ENCODE measurements at places on chromosomes 4 and X.

DNA sequence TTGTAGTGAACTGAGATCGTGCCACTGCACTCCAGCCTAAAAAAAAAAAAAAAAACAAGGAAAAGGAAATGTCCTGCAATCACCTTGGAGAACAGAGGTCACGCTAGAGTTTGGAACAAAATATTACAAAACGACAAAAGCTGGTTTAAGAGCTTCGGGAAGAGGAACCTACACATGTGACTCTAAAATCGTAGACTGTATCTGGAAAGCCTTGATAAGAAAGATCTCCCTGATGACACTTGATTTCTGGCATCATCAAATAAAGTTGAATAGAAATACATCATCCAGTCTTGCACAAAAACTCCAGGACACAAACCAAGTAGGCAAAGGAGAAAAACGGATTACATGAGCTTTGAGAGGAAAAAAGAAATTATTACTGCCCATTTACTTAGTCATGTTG lies 31.1 kb upstream of the DOCK11 start:
- H3K36me3 ChIP-seq, result no peaks in the 10 kb centered on the region
- H3K4me3 ChIP-seq, result no peak overlapping the region
- no peak for DNase-seq
- H3K4me1 ChIP-seq, result peaks cover 4% of the 10 kb centered on the region
- no peaks in the 10 kb centered on the region for H3K27me3 ChIP-seq

GRCh38 chr4:46984781-46985180 lies 8.6 kb downstream of the GABRA4 start:
- H3K4me3 ChIP-seq, result no peak overlapping the region
- H3K4me1 ChIP-seq, result no peaks in the 10 kb centered on the region

- H3K4me1 ChIP-seq, result peaks cover 11% of the 10 kb centered on the region
- H3K4me3 ChIP-seq, result peak overlapping the region; percentile 51
- no peaks in the 10 kb centered on the region for H3K36me3 ChIP-seq
- no peak overlapping the region for H3K27ac ChIP-seq
- DNase-seq, result no peak
Measured at GRCh38 chr4:46992338-46992737, 1.0 kb downstream of the GABRA4 start.

- DNase-seq, result no peak
- peaks cover 6% of the 10 kb centered on the region for H3K27me3 ChIP-seq
- H3K27ac ChIP-seq, result no peak overlapping the region
- H3K4me1 ChIP-seq, result no peaks in the 10 kb centered on the region
Measured at GRCh38 chr4:57426779-57427395, 316.7 kb upstream of the IGFBP7 start.

DNA sequence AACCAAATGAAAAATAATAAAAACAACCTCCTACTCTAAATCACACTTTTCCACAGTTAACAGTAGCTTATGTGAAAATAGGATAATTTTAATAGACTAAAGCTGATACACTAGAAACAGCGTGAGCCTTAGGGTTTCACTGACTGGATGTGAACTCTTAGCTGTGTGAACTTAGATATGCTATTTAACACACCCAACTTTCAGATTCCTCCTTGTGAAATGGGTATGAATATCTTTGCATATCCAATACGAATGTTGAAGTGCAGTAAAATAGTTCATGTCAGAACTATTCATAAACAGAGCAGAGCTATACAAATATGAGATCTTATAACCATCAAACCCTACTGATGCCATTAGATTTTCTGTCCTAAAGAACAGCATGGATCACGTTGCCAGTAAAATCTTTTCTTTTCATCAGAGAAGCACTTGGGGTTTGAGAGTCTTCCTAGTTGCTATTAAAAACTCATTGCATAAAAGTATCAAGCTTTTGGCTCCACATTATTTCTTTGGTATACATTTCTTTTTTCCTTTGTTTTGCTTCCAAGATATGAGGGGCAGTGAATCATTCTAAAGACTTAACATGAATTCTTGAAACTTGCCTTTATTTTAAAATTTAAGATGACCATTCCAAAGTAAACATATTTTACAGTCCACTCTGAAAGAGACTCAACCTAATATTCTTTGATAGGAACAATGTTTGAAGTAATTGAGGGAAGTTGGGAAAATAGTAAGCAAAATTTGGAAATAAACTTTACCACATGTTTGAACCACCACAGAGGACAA lies 102.4 kb downstream of the CPE start:
- no peak overlapping the region for H3K4me3 ChIP-seq
- DNase-seq, result no peak
- H3K36me3 ChIP-seq, result no peaks in the 10 kb centered on the region
- peaks cover 8% of the 10 kb centered on the region for H3K27me3 ChIP-seq
- no peak overlapping the region for H3K27ac ChIP-seq

DNA sequence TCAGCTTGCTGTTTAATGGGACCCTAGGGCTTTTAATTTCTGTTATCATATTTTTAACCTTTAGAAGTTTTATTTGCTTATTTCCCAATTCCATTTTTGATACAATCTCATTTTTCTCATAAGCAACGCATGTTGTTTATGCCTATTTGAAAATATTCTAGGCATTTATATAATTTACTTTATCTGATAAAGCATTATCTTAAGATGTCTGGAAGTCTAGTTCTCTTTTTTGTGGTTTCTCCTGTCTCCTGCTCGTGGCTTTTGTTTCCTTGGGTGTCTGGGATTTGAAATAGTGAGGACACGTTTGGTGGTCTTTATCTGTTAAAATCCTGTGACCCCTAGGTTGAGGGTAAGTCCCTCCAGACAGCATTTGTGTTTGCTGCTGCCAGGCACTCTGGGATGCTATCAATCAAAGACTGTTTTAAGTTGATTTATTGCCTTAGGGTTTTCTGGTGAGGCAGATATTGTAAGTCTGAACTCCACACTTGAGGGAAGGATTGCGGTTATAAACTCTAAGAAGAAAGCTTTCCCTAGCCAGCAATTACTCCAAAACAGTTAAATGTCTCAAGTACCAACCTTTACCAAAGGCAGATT lies 208.0 kb downstream of the PRDM5 start:
- H3K27me3 ChIP-seq, result no peaks in the 10 kb centered on the region
- H3K36me3 ChIP-seq, result no peaks in the 10 kb centered on the region
- no peaks in the 10 kb centered on the region for H3K4me1 ChIP-seq
- no peak overlapping the region for H3K4me3 ChIP-seq

DNA sequence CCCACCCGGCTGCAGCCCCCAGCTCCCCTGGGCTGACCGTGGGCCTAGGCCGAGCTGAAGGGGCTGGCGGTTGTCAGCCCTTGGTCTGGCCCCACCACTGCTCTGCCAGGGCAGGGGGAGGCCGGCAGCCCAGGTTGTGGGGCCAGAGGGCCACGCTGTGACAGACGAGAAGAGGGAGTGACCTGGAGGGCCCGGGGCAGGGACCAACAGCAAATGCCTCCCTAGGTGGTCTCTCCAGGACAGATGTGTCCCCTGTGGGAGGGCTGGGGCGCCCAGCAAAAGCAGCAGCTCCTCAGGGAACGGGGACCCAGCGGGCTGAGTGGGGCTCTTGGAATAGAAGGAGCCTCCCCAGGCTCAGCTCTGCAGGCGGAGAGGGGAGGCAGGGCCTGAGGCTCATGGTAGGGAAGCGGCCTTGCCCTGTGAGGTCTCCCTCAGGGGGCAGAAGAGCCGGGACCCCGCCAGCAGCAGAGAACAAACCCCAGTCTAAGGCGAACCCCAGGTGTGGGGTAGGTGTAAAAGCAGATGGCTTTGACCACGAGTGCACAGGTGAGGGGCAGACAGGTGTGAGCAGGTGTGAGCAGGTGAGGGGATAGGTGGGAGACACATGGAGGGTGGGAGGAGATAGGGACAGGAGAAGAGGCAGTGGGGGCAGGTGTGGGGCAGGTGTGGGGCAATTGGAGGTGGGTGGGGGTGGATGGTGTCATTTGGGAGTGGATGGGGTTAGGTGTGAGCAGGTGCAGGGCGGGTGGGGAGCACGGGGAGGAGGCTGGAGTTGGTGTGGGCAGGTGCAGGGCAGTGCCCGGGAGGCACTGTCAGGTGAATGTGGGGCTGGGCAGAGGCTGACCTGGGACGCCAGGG lies 34.1 kb upstream of the SPON2 start:
- DNase-seq, result peak; percentile 60
- peaks cover 2% of the 10 kb centered on the region for H3K36me3 ChIP-seq
- no peaks in the 10 kb centered on the region for H3K27me3 ChIP-seq
- peak overlapping the region; percentile 43 for H3K27ac ChIP-seq

GRCh38 chr4:153153339-153153871 lies 50.8 kb upstream of the TRIM2 start:
- peak overlapping the region; percentile 95 for H3K4me3 ChIP-seq
- peaks cover 9% of the 10 kb centered on the region for H3K4me1 ChIP-seq
- peak overlapping the region; percentile 75 for H3K27ac ChIP-seq
- no peaks in the 10 kb centered on the region for H3K27me3 ChIP-seq

DNA sequence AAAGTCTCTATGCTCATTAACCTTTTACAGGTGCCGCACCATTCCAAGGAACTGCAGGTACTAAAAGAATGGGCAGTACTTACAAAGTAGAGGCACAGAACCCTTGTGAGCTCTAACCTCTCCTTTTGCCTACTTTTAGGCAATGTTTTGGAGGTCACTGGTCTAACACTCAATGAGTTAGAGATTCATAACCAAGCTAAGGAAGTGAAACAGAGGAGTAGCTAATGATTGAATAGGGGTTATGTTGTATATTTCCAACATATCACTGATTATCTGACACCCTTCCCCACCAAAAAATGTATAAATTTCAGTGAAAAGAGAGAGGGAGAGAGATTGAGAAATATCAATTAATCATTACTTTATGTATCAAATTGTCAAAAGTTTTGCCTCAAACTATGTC lies 269.3 kb downstream of the PCDH7 start:
- DNase-seq, result no peak
- H3K27me3 ChIP-seq, result no peaks in the 10 kb centered on the region
- H3K4me1 ChIP-seq, result no peaks in the 10 kb centered on the region
- no peak overlapping the region for H3K27ac ChIP-seq

DNA sequence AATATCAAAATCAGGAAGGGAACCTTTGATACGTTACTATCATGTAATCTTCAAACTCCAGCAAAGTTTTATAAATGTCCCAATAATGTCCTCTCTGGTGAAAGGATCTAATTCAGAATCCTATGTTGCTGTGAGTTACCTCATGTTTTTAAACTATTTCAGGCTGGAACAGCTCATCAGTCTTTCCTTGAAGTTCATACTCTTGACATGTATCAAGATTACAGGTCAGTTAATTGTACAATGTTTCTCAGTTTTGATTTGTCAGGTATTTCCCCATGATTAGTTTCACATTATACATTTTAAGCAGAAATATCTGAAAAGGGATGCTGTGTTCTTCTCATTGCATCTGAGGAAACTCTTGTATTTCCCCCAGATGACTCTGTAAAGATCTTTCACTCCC lies 136.5 kb upstream of the HS3ST1 start:
- H3K4me3 ChIP-seq, result no peak overlapping the region
- no peak overlapping the region for H3K27ac ChIP-seq
- no peak for DNase-seq
- no peaks in the 10 kb centered on the region for H3K27me3 ChIP-seq
- no peaks in the 10 kb centered on the region for H3K4me1 ChIP-seq
- no peaks in the 10 kb centered on the region for H3K36me3 ChIP-seq

GRCh38 chr4:112423591-112423990 lies 92.4 kb downstream of the NEUROG2 start:
- no peaks in the 10 kb centered on the region for H3K4me1 ChIP-seq
- DNase-seq, result no peak
- H3K4me3 ChIP-seq, result no peak overlapping the region
- no peak overlapping the region for H3K27ac ChIP-seq
- H3K36me3 ChIP-seq, result peaks cover 38% of the 10 kb centered on the region

GRCh38 chr4:14767142-14767541 lies 235.1 kb upstream of the CPEB2 start:
- peaks cover 9% of the 10 kb centered on the region for H3K4me1 ChIP-seq
- H3K36me3 ChIP-seq, result no peaks in the 10 kb centered on the region
- H3K4me3 ChIP-seq, result no peak overlapping the region
- peaks cover 3% of the 10 kb centered on the region for H3K27me3 ChIP-seq
- no peak for DNase-seq

GRCh38 chrX:72685810-72686456 lies 28.2 kb downstream of the PHKA1 start:
- no peak for DNase-seq
- H3K4me1 ChIP-seq, result no peaks in the 10 kb centered on the region
- H3K27me3 ChIP-seq, result no peaks in the 10 kb centered on the region
- H3K27ac ChIP-seq, result no peak overlapping the region
- H3K4me3 ChIP-seq, result no peak overlapping the region
- peaks cover 3% of the 10 kb centered on the region for H3K36me3 ChIP-seq

DNA sequence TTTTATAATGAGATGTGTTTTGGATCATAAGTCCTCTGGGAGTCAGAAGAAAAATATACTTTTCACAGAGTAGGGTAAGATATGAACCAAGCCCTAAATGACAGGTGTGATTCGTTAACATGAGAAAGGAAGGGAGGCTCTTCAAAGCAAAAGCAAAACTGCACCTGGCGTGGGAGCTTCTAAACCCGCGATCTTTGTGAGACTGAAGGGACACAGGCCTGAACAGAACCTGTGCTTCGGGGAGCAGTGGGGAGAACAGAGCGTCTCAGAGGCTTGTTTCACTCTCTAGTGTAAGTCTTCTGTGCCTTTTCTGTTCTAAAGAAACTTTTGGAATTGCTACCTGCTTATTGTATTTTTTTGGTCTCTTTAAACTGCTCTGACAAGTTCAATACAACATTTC lies 30.2 kb upstream of the CYP4V2 start:
- peak overlapping the region; percentile 78 for H3K27ac ChIP-seq
- no peak for DNase-seq
- no peaks in the 10 kb centered on the region for H3K4me1 ChIP-seq
- peak overlapping the region; percentile 5 for H3K4me3 ChIP-seq

GRCh38 chr4:152679414-152680281 lies at the start of gene TMEM154:
Gene TMEM154, minus strand, starts transcription at chr4:152679997. Its CDS starts 64 bp downstream, at chr4:152679933.
- H3K4me1 ChIP-seq, result peaks cover 42% of the 10 kb centered on the region
- H3K4me3 ChIP-seq, result peak within 1 kb of the TSS; percentile 90
- peaks cover 9% of the 10 kb centered on the region for H3K36me3 ChIP-seq
- no peaks in the 10 kb centered on the region for H3K27me3 ChIP-seq
- peak; percentile 79 for DNase-seq

Data from naive thymus-derived CD8-positive, alpha-beta T cell (primary cell).